ENCODE measurements at places on chromosomes 5 and 9.

DNA sequence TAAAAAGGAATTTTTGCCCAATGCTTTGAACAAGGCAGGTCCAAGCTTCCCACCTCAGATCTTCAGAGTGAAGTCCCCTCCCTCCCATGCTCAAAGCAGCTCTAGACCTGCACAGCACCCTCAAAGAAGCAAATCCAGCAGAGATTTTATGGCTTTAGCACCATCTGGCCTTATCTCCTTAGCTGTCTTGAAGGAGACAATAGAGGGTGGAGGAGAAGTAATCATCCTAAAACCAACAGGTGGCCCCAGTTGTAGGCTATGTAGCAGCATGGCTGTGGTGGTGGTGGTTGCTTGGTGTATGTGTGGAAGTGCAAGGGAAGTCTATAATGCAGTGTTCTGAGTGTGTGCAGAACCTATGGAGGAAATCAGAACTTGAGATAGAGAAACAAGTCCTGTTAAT is 140.1 kb downstream of the GRIA1 start:
- DNase-seq: no peak

DNA sequence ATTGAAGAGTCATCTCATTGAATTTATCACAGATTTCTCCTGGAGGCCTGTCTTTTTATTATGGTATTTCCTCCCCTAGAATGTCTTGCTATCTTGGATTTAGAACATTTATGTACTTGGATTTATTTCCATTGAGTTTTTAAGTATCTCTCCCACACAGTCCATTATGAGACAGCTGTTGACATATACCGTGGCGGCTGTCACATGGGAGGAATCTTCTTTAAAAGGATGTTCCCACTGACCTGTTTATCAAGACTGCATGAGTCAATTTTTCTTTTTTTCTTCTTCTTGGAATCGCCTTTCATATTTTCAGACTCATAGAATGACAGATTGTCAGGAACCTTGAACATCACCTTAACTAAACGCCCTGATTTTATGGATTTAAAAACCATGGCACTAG is 2.9 kb upstream of the CAVIN4 start:
- no peak for DNase-seq

DNA sequence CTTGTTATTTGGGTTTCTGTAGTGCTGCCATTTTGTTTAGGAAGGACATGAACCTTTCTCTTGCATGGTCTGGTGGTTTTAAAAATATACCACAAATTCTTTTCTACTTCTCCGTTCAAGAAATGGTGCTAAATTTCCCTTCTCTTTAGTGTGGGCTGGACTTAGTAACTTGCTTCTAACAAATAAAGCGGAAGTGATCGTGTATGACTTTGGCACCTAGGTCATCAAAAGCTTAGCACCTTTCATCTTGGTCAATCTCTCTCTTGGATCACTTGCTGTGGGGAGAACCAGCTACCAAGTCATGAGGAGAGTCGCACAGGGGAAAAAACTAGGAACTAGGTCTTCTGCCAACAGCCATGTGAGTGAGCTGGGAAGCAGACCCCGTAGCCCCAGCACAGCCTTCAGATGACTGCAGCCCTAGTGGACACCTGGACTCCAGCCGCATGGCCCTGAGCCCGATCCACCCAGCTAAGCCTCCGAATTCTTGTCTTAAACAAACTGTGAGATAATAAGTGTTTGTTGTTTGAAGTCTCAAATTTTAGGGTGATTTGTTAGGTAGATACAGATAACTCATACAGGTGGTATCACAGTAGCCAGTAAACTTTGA is 87.7 kb upstream of the CKMT2 start:
- DNase-seq: no peak

DNA sequence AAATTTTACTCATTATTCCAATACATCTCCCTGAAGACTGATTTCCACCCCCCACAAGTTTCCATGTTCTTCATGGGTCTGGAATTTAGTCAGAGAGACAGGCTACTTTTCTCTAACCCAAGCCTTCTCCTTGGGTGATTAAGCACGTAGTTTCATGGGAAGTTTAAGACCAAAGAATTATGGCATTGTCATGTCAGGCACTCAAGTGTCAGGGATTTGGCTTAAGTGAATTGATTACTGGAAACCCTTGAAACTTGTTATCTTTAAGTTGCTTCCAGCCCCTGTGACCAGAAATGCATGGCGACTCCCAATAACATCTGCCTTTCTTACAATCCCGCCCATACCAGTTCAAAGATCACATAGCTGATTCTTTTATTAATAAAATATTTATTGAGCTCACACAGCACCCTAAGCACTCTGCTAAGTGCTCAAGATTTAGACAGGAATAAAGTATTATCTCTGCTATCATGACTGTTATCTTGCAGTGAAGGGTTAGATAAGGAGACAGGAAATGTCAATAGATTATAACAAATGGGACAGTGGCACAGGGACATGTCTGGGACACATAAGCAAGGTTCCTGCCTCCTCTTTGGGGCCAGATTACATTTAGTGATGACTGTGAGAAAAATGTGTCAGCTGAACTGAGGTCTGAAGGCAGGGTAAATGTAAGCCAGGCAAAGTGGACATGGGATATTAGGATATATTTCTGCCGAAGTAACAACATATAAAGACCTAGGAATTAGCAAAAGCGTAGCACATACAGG is 241.2 kb upstream of the TNC start:
- DNase-seq: no peak

- DNase-seq: no peak
Measured at GRCh38 chr5:55232985-55233928, at the start of gene CCNO. Gene CCNO, minus strand, starts transcription at chr5:55233608. Its CDS starts 85 bp downstream, at chr5:55233523.

DNA sequence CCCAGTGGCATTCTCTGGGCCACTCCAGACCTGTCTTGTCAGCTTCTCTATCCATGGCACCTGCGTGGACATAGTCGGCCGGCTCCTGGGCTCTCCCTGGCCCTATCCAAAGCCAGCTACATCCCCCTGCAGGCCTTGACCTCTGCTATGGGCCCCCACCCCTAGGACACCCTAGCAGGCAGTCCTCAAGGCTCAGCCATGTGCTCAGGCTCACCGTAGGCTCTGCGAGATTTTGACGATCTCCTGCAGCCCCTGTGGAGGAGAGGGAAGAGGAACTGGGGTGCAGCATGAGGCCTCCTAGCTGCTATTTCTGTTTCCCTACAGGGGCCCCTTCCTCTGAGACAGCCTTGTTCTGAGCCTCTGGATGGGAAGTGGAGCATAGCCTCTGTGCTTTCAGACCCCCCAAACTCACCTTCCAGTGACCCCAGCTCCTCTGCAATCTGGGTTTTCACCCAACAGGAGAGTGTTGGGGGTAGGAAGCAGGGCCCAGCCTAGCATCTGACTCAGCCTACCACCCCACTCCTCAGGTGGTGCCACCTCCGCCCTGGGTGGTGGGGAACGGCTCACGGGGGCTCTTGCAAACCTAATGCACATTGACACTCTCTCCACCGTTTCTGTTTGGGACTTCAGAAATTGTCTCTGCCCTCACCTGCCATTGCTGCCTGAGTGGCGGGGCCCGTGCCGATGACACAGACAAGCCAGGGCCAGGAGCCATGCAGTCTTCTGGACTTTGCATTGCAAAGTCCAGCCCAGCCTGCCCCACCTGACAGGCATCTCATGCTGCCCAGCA is 36.7 kb downstream of the HRH2 start:
- DNase-seq: no peak

GRCh38 chr9:80797101-80797829 is 892.1 kb downstream of the TLE1 start:
- no peak for DNase-seq

- no peak for DNase-seq
Measured at GRCh38 chr5:169367861-169368260, 66.9 kb upstream of the SLIT3 start.

DNA sequence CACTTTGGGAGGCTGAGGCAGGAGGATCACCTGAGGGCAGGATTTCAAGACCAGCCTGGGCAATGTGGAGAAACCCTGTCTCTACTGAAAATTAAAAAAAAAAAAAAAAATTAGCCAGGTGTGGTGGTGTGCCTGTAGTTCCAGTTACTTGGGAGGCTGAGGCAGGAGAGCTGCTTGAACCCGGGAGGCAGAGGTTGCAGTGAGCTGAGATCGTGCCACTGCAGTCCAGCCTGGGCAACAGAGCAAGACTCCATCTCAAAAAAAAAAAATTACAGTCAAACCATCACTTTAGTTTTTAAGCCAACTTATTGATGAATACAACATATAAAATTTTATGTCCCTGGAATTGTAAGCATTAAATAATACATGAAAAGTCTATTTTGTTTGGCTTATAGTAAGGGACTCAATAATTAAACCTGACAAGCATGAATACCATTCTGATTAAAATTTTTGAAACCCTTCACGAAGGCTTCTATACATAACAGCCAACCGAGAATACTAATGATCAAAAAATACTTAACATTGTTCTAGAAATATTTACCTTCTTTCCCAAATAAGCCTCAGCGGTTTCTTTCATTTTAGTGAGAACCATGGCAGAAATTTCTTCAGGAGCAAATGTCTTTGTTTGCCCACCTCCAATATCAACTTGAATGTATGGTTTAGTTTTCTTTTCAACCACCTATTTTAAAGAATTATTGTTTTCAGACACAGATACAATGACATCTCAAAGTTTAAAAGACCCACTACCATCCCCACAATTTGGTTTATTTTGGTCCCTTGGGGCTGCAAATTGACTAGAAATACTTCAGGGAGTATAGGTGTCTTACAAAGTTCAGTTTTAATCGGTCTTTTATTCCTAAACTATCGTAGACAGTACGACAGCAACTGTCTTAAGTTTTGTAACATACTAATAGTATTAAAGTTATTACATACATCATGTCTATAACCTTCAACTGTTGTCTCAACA is 1.2 kb downstream of the HSPA5 start:
- DNase-seq: no peak

DNA sequence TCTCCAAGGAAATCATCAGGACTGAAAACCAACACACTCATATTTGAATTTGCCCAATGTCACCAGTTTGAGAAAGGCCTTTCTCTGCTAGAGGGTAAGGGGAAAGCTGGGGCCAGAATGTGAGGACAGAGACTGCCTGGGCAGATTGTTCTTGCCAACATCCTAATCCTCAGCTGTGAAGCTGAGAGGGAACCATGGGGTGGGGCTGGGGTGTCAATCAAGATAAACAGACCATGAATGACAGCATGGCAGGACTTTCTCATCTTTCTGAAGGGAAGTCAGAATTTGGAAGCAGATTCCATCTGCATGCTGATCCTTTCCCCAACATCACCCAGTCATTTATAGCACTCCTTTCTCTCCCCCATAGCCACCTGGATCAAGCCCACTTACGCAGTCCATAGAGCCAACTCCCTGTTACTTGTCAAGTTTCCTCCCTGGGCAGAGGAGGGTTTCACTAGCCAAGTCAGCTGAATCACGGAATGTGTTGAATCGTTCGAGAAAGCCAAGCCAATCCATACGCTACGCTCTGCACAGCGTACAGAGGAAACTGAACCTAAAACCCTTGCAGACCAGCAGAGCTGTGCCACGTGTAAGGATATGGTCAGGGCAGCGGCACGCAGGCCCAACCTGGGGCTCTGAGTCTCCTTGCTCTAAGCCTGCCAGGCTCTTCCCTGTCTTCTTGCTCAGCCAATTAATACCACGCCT is 14.9 kb downstream of the GLDC start:
- DNase-seq: no peak

DNA sequence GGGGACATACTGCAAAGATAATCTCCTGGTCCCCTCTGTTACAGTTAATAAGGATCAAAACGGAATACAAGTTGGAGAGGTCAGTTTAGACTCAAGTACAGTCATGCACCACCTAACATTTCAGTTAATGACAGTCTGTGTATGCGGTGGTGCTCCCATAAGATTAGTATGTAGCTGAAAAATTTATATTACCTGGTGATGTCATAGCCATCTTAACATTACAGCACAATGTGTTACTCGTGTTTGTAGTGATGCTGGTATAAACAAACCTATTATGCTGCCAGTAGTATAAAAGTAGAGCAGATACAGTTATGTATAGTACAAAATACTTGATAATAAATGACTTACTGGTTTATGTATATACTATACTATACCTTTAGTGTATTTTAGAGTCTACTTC is 207.9 kb downstream of the GDNF start:
- no peak for DNase-seq

DNA sequence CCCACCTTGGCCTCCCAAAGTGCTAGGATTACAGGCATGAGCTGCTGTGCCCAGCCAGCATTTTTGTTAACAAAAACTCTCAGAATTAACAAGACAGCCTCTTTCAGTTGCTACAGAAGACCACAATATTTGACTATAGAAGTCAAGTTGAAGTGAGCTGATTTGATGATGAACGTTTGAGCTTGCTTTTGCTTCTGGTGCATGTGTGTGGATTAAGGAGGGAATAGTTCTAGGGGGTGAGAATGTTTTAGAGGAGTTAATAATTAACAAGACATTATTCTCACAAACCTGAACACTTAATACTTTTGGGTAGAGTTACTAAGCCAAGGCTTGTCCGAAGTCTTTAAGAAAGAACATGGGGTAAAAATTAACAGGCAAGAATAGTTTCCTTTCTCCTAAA is 191.6 kb downstream of the TENT4A start:
- DNase-seq: no peak

GRCh38 chr5:87751824-87752223 is 339.1 kb upstream of the CCNH start:
- DNase-seq: no peak

- DNase-seq: no peak
Measured at GRCh38 chr5:82894716-82895115, 182.5 kb downstream of the TMEM167A start.

GRCh38 chr5:20972419-20972925 is 984.5 kb upstream of the CDH18 start:
- DNase-seq: no peak

GRCh38 chr9:135991771-135992170 is 30.6 kb upstream of the UBAC1 start:
- no peak for DNase-seq

GRCh38 chr5:175642998-175643397 is 14.9 kb upstream of the HRH2 start:
- no peak for DNase-seq

DNA sequence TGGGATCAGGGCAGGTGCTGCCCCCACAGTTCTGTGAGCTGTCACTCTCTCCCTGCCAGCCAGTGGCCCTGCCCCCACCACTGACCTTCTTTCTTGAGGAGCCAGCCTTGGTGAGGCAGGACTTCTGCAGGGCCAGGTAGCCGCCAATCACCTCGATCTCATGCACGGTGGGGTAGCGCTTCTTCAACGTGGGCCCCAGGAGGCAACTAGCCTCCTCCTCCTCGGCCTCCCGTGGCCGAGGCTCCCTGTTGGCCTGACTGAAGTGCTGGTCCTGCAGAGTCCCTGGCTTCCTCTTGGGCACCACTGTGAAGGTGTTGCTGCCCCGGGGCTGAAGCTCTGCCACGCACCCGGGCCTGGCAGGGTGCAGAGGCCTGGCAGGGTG is 1.6 kb downstream of the TPRN start:
- no peak for DNase-seq

DNA sequence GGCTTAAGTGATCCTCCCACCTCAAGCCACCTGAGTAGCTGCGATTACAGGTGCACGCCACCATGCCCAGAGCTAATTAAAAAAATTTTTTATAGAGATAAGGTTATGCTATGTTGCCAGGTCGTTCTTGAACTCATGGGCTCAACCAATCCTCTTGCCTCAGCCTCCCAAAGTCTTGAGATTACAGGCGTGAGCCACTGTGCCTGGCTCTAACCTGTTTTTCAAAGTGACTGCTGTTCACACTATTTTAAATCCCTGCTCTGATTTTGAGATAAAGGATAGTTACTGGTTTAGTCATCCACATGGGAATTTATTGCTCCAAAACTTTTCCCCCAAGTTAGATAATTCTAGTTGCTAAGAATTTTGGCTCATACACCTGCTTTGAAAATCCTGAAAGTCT is 48.2 kb upstream of the MTMR12 start:
- DNase-seq: no peak

- no peak for DNase-seq
Measured at GRCh38 chr5:92518318-92518904, 1062.6 kb downstream of the NR2F1-AS1 start.

- no peak for DNase-seq
Measured at GRCh38 chr9:26502311-26502710, 390.3 kb downstream of the CAAP1 start.

Measured in stimulated activated CD8-positive, alpha-beta memory T cell treated with anti-CD3 and anti-CD28 coated beads, Interleukin-7, amount 100 ng/mL, for 24 hours (primary cell).